Activated CD8-positive, alpha-beta memory T cell treated with anti-CD3 and anti-CD28 coated beads for 24 hours (primary cell): ENCODE measurements at places on chromosomes 13 and 19.

DNA sequence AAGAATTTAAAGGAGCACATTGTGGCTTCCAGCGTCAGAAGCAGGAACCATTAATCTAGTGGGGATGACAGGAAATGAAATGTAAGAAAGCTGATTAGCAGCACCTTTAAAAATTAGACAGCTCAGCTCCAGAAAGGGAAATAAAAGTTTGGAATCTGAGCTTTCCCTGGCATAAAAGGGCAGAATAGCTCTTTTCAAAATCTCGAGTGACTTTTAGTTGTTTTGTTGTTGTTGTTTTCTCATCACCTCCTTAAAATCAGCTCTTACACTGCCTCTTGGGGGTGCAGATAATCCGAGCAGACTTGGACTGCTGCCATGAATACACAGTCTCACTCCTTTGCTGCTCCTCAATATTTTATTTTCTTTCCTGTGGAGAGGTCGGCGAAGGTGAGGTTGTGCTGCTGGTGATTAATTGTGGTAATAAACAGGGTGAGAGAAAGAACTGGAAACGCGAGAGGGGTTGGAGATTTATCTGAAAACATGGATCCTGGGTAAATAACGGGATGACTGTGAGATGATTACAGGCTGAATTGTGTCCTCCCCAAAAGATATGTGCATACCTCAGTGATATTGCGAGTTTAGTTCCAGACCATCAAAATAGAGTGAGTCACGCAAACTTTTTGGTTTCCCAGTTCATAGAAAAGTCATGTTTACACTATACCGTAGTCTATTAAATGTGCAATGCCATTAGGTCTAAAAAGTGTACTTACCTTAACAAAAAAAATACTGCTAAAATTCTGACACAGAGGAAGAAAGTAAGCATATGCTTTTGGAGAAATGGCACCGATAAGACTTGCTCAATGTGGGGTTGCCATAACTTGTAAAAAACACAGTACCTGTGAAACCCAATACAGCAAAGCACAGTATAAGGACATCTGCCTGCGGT lies 787.7 kb downstream of the UQCRFS1 start:
- DNase-seq = no peak

DNA sequence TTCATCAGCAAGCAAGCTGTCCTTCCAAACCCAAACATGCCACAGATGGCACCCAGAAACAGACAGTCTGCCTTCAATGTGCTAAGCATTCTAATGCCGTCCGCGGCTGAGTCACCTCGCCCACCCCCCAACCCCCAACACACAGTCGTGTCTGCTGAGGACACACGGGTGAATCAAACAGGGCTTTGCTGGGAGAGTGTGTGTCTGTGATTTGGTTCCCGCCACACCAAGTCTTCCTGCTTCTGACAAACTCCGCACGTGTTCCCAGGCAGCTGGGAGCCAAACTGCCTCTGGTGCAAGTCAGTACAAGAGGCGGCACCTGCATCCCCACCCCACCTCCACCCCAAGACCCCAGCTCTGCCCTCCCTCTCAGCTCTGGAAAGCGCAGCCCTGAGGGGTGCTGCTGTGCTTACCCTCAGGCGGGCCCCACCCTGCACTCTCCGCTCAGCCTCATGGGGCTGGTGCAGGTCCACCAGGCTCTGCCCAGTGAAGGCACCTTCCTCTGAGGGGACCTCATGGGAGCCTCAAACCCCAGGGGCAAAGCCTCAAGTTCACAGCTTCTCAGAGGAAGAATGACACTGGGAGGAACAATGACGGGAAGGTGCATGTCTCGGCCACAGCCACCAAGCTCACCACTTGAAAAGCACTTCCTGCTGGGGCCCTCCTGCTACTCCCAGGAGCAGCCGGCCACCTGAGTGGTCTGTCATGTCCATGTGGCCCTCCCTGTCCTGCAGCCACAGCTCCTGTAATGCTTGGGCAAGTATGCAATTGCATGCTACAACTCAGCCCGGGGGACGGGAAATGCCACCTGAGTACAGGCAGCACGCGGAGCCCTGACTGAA lies 15.0 kb upstream of the SLC35E1 start:
- DNase-seq = peak; percentile 82

- DNase-seq = no peak
Observed at GRCh38 chr13:101016475-101016874, 341.9 kb upstream of the TMTC4 start.

- DNase-seq = no peak
Observed at GRCh38 chr19:17926044-17926443, 6.8 kb upstream of the CCDC124 start.

DNA sequence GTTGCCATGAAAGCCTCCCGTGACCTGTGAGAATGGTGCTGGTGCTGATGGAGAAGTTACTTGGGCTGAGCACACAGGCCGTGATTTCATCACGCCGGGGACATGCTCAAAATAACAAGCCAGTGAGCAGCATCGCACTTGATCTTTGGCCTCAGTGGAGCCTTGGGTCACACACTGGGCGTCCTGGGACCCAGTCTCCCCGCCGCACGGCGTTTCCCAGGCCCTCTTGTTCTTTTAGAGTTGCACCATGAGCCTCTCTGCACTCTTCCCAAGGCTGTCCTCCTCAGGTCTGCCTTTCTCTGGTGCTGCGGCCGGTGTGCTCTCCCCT lies 9.5 kb upstream of the NDUFS7 start:
- DNase-seq = no peak

DNA sequence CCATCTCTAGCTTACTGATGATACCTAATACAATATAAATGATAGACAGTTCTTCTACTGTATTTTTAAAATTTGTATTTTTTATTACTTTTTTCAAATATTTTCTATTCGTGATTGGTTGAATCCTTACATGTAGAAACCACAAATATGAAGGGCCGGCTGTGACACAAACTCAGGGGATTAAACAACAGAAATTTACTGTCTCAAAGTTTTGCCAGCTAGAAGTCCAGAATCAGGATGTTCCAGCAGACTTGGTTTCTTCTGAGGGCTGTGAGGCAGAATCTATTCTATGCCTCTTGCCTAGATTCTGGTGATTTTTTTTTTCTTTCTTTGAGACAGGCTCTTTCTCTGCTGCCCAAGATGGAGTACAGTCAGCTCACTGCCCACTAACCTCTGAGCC lies 13.8 kb downstream of the FPR1 start:
- DNase-seq = no peak

- no peak for DNase-seq
Observed at GRCh38 chr13:53642306-53642705, 613.7 kb downstream of the OLFM4 start.

- DNase-seq = no peak
Observed at GRCh38 chr19:51341066-51341465, 873 bp downstream of the VSIG10L start.

GRCh38 chr13:31742097-31742734 lies 2.9 kb downstream of the RXFP2 start:
- DNase-seq = peak; percentile 76

DNA sequence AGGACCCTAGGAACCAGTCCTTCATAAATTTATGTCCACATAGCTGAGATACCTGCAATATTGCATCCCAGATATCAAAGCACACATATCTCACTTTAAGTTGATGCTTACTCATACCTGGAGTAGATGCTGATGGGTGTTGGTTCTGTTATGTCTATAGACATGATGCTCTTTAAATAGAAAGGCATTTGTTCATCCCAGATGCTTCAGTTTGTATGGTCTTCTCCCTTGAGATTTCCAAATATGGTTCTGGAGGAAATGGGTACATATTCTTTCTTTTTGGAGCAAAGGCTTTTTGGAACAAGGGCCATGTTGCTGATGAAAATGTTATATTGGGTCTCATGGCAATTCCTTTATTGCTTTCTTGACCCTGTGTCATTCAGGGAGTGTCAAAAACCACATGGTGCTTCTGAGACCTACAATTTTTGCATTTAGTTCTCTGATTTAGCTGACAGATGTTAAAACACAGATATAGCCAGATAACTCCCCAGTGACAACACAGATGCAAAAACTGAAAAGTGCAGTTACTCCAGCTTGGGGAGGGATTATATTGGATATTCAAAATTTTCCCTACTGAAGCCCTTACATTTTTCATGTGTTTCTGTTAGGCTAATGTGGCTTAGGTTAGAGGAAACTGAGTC lies 211.4 kb downstream of the KCNRG start:
- DNase-seq = no peak

DNA sequence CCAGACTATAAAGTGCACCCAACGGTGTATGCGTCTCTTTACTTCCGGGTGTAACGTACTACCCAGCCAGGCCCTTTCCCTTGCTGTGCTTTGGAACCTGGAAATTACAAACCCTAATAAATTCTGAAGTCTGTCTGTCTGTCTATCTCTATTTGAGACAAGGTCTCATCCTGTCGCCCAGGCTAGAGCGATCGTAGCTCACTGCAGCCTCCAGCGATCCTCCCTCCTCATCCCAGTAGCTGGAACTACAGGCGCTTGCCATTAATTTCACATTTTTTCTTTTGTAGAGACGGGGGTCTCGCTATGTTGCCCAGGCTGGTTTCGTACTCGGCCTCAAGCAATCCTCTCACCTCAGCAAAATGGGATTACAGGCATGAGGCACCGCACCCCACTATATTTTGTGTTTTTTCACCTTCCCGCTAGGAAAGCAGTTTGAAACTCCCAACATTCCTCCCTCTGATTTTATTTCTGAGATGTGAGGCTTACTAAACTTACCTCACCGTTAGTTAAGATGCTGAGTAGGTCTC lies 469 bp upstream of the RNF6 start:
- DNase-seq = no peak

DNA sequence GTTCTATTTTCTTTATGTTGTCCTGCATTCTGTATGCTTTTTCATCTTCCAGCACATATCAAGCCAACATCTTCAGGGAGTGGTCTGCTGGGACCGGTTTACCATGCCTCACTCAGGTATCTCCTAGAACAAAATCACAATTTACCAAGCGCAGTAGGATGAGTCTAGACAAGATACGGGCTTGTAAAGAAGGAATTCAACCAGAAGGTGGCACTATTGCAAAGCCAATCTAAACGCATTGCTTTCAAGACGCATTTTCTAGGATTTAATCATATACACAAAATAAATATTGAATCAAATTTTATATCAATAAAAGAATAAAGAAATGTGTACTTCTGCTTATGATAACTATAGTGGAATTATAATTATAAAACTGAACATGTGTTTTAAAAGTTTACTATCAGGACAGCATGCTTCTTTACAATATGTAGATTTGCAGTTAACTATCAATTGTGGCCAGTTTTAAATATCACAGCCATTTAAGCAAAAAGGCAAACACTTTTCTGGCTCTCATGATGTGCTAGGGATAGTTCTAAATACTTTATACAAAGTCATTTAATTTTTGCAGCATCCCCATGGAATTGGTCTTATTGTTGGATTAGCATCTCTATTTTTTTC lies 16.1 kb upstream of the TPP2 start:
- DNase-seq = no peak

DNA sequence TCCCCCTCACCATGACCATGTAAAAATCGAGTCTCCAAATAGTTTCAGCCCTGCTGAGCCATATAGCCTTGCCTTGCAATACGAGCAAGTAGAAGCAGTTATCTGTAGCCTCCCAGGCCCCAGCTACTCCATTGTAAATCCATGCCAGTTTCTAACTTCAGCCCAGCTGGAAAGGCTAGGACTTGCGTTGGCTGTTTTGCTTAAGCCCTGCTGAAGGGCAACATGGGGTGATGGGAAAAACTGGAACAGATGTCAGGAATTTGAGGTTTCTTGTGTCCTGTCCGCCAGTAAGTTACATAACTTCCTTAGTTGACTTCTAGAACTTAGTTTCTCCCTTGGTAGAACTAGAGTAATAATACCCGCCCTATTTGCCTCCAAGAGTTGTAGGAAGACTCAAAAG lies 216.0 kb upstream of the SERP2 start:
- DNase-seq = no peak

GRCh38 chr19:19076476-19076875 lies 12.7 kb downstream of the SLC25A42 start:
- DNase-seq = no peak

DNA sequence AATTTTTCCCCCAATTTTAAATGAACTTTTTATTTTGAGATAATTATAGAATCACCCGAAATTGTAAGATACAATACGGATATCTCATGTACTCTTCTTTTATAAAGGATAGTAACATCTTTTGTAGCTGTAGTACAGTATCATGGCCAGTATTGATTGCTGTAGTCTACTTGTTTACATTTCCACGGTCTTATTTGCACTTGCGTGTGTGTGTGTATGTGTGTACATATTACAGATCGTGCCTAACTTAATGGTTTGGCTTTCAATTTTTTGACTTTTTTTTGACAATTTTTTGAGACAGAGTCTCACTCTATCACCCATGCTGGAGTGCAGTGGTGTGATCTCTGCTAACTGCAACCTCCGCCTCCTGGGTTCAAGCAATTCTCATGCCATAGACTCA lies 6.7 kb downstream of the PAN3 start:
- no peak for DNase-seq

- peak; percentile 72 for DNase-seq
Observed at GRCh38 chr19:48962029-48962848, 2.9 kb upstream of the FTL start.

- no peak for DNase-seq
Observed at GRCh38 chr19:19110410-19111135, 27.7 kb downstream of the TMEM161A start.

GRCh38 chr13:111952032-111952431 lies 114.9 kb upstream of the SOX1 start:
- DNase-seq = peak; percentile 21

- no peak for DNase-seq
Observed at GRCh38 chr19:13068085-13068846, 34.4 kb downstream of the LYL1 start.

DNA sequence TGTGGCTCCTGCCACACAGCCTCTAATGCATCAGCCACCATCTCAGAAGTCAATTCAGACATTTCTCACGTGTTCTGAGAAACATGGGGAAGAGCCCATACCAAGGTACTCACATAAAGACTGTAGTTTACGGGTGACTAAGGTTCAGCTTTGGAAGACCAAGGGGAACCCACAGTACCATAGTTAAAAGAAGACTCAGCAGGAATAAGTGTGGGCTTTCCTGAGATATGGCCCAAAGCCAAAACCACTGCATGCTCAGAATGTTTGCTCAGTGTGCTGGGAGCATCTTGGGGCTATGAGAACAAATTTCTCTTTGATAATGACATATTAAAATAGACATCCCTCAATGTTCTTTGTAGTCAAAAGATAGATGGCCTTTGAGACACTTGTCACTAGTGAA lies 283.8 kb downstream of the DCT start:
- no peak for DNase-seq

DNA sequence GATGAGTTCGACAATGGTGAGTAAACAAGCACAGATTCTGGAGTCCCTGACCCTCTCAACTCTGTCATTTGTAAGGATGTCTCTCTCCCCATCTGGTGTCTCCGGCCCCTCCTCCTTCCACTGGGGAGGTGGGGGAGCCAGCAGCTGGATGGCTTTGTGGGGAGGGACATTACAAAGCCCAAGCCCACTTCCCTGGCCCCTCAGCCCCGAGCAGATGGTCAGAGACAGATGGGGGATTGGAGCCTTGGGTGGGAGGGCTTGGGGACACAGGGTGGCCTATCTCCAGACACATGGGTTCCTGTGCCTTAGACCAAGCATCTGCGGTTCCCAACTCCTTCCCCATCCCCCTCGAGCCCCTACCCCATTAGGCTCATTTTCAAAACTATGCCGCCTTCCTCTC lies 2.5 kb downstream of the TIMM50 start:
- DNase-seq = no peak
